ENCODE measurements at places on chromosomes 11 and 22. TPM values are rescaled to one million over a fixed set of nuclear protein-coding genes. Genes with fewer than 3 reads are reported as not detected.

Gene TUB
- total RNA-seq, result 2.2 TPM

Gene THRSP
- total RNA-seq, result not detected

Gene ELF5
- total RNA-seq, result not detected

Gene MS4A4E
- 3.0 TPM for total RNA-seq

Gene OLFML1
- total RNA-seq, result 5.7 TPM

Gene NOX4
- 0.46 TPM for total RNA-seq

Gene OR8G5
- not detected for total RNA-seq

Gene OR51I1
- total RNA-seq, result not detected

Gene POU2AF2
- 1.5 TPM for total RNA-seq

Gene DLAT
- 75.3 TPM for total RNA-seq

Gene MRGPRX4
- total RNA-seq, result not detected

Gene SLC22A12
- not detected for total RNA-seq

Gene NRXN2
- 3.6 TPM for total RNA-seq

Gene MPEG1
- total RNA-seq, result 24.2 TPM

Gene C11orf91
- not detected for total RNA-seq

Gene FJX1
- total RNA-seq, result not detected

Gene FGF4
- not detected for total RNA-seq

Gene RPUSD4
- 16.1 TPM for total RNA-seq

Gene ENTHD1
- not detected for total RNA-seq

Gene PNPLA5
- total RNA-seq, result not detected

Gene B4GALNT4
- 3.3 TPM for total RNA-seq

Gene TTLL12
- total RNA-seq, result 79.5 TPM

Gene UBE4A
- total RNA-seq, result 40.3 TPM

Gene PDE2A
- total RNA-seq, result 6.6 TPM

Gene C11orf52
- total RNA-seq, result 8.5 TPM

Gene FIBIN
- total RNA-seq, result 1.3 TPM

Gene C22orf42
- not detected for total RNA-seq

Gene CHRNA10
- 0.81 TPM for total RNA-seq

Gene SAA4
- not detected for total RNA-seq

Gene TRIM29
- 6.1 TPM for total RNA-seq

Gene PATE4
- total RNA-seq, result not detected

All from left colon (tissue), 2 donors.